ENCODE measurements at places on chromosomes 3 and 15.

DNA sequence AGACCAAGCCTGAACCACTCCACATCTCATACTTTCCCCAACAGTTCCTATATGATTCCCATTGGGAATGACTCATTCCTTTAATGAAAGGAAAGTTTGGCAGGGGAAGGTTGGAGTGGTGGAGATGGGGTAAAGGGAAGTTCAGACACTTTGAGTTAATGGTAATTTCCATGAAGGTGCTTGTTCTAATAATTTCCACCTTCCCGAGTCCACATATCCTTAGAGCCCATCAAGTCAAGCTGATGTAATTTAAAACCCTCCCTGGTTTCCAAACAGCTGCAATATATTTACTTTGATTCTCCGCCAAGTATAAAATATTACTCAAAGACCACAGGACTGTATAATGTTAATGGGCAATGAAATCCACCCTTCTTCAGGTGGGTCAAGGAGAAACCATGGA is 95.0 kb upstream of the GALNT15 start:
- DNase-seq = peak; percentile 70

DNA sequence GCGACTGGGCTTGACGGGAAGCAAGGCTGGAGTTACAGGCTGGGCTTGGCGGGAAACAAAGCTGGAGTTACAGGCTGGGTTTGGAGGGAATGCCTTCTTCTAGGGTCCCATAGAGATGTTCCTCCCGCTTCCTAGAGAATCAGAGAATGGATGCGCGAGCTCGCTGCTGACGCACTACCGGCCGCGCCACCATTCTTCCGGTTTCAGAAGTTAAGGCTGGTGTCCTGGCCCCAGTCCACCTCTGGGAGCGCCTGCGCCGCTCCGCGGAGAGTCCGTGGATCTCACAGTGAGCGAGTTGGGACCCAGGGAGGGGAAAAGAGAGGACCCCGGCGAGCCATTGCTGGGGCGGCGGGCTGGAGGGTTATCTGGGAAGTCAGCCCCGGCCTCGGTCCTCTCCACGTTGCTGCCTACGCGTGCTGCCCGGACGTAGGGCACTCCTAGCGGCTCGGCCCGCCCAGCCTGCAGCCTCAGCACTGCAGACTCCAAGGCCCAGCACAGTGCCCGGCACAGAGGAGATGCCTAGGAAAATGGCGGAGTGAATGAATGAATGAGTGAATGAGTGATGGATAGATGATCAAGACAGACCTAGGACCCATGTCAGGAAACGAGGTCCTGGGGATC is at the start of gene ZNF502:
ZNF502 (plus strand) TSS at position 206 of the 621 bp plus-strand sequence. CDS start 7,602 bp downstream, outside the sequence.
- DNase-seq = peak; percentile 92

- peak; percentile 63 for DNase-seq
These were observed 5.6 kb upstream of the RBMS3 start for GRCh38 chr3:29275309-29275708.

DNA sequence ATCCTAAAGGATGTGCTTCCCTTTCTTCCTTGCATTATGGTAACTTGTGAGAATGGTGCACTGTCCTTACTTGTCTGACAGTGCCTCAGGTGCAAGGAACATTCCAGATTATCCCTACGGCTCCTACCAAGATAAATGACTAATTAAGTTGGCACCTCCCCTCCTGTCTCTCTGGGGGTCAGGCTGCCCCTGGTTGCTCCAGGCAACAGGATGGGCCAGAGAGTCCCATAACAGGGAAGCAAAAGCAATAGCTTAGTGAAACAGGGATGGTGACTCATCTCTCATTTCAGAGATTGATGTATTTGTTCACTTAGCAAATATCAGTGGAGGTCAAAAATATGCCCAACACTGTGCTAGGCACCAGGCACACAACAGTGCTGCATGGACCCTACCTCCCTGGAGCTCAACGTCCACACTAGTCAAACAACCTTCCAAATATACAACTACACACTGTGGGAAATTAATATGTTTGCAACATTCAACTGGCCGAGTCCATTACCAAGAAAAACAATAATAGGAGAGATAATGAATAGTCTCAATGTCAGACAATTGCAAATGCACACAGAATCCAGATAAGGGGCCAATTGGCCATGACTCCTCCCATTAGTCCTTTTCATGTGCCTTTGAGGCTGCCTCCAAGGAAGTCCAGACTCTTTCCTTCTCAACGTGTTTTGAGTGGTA is 249.0 kb downstream of the TLE3 start:
- peak; percentile 78 for DNase-seq

DNA sequence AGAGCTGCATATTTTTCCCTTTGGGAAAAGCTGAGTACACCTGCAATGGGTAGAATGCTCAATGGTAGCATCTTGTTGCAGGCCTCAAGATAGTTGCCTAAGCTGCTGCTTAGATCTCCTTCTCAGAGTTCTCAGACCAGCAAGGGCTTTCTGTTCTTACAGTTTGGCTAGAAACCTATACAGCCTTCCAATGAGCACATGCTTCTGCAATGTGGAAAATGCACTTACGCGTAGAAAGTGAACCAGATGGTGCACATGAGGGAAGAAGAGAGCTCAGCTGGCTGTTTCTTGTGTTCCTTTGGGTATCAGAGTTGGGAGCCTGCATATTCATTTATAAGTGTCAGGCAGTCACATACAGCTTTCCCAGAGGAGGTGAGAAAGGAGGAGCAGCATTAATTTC is 136.4 kb downstream of the B3GALNT1 start:
- DNase-seq = no peak

DNA sequence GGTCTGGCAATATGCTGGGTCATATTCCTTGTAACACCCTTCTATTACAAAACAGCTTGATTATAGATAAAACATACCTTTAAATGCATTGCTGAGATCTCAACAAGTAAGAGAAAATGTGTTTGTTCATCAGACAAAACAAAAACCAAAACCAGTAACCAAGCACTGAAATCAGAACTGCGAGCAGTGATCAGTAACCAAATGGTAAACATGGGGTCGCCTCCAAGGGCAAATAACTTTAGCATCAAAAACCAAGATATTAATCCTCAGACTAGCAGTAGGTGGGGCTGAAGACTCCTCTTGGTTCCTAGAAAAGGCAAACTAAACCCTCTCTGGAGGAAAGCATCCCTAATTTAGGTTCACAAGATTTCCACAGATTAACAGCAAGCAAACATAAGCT is 6.6 kb upstream of the HESX1 start:
- DNase-seq = no peak

DNA sequence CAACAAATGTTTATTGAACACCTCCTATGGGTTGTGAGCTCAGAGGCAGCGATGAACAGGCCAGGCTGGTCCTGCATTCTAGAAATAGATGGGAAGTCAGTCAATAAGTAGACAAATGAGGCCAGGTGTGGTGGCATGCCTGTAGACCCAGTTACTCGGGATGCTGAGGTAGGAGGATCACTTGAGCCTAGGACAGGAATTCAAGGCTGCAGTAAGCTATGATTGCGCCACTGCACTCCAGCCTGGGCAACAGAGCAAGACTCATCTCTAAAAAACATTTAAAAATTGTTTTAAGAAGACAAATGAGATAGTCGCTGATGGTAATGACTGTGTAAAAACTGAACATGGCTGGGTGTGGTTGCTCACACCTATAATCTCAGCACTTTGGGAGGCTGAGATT is 4.4 kb upstream of the RHO start:
- DNase-seq = no peak
